Stimulated activated CD8-positive, alpha-beta memory T cell treated with anti-CD3 and anti-CD28 coated beads, Interleukin-4, amount 100 ng/mL, for 24 hours (primary cell): ENCODE measurements at places on chromosomes 12 and 14.

- no peak for DNase-seq
Measured at GRCh38 chr12:50403001-50403440, 2.3 kb downstream of the LARP4 start.

- DNase-seq: no peak
Measured at GRCh38 chr14:71163050-71163841, 256.0 kb downstream of the PCNX1 start.

DNA sequence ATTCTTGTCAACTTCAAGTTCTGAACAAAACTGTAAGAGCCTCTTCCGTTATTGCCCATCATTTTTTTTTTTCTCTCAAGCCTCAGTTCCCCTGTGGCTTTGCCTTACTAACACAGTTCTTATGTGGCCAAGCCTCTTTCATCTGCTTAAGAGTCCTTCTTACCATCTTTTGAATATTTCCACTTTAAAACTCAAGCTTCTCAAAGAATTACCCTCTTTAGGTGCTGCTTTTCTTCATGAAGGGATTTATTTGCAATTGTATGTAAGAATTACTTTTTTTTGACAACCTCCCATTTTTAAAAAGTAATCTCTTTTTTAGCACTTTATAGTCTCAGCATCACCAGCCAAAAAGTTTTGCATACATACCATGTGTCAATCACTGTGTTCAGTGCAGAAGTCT is 240.2 kb upstream of the RMST start:
- DNase-seq: no peak

DNA sequence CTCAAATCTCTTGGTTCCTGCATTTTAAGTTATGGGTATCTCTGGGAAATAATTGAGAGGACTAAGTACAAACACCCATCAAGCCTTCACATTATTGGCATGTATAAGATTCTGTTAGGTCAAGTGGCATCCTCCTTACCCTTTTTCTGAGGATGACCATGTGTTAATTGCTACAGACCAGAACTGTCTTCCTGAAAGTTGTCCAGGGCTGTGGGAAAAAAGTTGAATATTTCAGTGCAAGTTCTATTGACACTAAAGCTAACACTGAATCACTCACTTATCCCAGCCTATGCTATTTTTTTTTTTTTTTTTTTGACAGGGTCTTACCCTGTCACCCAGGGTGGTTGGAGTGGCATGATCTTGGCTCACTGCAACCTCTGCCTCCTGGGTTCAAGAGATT is 130.1 kb upstream of the HIF1A start:
- DNase-seq: no peak

DNA sequence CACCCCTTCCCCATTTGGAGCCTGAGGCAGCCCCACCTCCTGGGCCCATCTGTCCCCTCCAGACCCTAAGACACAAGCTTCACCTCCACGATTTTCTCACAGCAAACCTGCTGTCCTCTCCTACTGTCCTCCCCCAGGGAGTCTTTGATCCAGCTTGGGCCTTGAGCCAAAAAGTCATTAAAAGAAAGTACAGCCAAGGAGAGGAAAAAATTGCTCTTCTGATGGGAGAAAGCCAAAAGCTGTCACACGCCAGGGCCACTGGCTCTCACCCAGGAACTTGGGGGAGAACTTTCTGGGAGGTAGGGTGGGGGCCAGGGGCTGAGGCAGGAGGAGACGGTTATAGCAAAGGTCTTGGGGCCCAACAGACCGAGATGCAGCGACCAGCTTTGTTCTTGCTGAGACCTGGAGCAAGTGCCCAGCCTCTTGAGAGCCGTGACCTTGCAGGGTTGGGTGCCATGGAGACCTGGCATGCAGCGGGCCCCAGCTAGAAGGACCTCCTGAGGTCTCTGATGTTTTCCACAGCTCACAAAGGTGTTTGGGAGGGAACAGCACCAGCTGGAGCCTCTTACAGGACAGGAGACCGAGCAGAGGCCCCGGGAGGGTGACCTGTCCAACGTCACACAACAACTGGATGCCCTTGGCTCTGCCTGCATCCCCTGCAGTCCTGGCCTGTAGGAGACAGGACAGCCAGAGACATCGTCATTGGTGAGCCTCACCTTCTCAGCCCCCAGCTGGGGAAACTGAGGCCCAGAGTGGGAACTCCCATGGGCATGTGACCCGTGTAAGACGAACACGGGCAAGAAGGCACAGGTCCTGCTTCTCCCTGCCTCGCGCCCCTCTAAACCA is 124.5 kb downstream of the CALM1 start:
- DNase-seq: no peak

- no peak for DNase-seq
Measured at GRCh38 chr12:123055281-123055766, 74.8 kb downstream of the ARL6IP4 start.

- DNase-seq: no peak
Measured at GRCh38 chr14:92603309-92604242, 90.0 kb downstream of the RIN3 start.

- DNase-seq: no peak
Measured at GRCh38 chr12:110373962-110374611, 29.4 kb downstream of the ANAPC7 start.

DNA sequence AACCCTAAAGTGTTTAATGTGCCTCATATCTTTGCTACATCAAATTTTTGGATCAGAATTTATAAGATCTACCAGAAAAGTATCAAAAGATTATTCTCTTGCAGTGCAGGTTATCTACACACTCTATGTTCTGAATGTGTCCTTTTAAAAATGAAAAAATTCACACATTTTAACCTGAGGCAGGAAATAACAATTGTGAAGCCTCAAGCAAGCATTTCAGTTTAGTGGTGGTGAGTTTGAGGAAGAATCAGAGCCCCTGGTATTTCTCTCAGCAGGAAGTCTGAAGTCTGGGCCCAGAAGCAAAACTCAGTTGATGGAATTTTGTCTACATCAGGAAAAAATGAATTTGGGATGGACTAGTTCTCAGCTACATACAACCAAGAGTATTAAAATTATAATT is 137.0 kb upstream of the PZP start:
- DNase-seq: no peak

DNA sequence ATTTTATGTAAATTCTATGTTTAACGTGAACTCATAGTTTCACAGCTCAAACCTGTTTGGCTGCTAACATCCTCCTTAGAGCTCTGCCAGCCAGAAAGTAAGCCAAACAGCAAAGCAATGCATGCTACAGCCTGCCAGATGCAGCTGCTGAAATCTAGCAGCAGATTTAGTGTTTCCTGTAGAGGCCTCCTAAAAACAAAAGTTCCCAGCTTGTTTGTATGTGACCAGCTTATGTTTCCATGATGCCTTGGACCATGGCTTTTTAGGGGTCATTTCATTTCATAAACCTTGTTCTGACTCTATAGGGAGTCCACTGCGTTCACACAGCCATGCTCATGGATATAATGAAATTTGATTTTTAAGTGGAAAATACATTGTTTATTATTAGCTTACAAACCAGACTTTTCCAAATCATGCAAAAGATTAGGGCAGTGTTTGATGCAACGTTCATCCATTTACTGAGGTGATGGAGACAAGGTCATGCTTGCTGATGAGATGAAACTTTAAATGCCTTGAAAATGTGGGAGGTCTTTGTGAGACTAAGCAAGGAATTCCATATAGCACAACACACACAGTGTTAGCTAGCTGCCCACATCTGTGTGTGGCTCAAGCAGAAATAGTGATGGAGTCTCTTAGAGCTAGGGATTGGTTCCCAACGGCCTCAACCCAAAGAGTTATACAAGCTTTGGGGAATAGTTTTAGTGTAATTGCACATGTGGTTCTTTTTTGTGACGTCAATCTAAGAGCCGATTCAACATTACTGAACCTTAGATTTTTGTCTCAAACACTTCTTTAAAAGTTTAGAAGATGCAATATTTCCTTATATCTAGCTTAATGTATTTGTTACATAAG is 157.5 kb upstream of the LRIG3 start:
- no peak for DNase-seq

DNA sequence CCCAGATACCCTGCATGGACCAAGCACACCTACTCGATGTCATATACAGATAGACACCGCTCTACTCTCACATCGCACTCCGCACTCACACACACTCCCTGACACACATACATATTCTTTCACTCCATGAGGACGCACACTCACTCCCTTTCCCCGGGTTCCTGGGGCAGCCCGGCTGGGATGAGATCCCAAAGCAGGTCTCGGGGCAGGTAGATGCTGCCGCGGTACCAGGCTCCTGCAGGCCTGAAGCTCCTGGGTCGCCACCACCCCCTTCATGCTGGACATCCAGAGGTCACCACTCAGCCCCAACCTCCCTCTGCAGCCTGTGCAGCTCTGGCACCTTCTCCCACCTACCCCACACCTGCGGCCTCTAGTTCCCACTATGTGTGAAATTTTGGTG is 2.3 kb downstream of the C1QL4 start:
- DNase-seq: no peak

DNA sequence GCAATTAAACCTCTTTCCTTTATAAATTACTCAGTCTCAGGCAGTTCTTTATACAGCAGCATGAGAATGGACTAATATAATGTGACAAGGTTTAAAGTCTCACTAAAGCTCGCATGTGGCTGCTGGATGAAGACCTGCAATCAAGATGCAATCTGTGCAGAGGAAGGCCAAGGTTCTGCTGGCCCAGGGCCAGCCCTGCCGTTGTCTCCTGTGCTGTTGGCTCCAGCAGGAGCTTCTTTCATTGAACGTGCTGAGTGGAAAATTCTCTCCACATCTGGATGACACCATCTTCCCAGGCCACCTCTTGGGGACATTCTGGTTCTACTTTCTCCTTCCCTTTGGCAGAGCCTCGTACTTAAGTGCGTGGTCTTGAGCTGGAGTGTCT is 742.2 kb downstream of the VRK1 start:
- no peak for DNase-seq

DNA sequence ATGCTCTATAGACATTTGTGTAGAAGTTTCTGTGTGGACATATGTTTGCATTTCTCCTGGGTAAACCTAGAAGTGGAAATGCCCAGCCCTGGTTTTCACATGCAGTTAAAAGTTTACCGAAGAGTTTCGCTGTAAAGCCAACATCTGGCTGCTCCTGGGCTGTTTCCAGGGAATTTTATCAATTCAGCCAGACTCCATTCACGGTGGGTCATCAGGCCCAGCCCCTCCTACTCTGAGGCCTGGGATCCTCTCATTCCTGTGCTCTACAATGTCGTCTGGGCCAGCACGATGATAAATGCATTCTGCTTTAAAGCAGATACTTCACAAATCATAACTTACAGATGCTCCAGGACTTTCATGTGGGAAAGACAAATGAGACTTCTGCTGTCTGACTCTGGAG is 7.1 kb downstream of the NUAK1 start:
- no peak for DNase-seq

DNA sequence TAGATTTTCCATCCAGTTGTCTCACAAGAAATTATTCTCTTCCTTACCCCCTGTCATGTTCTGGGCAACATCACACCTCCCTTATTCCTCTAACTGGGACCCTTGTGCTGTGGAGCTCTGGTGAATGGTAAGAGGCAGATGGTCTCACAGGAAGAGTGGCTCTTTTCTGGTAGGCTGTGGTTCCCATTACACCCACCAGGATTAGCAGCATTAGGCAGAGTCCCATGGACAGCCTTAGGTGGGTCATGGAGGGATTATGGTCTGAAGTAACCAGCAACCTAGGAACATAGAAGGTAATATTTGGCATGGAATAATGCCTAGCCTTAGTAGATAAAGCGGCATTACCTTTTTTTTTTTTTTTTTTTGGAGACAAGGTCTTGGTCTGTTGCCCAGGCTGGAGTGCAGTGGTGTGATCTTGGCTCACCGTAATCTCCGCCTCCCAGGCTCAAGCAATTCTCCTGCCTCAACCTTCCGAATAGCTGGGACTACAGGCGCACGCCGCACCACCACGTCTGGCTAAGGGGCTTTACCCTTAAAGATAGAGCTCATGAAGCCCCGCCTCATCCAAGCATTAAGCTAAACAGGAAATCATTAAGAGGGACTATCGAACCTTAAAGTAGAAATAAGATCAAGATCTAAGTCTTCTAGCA is 4.0 kb downstream of the C14orf119 start:
- DNase-seq: no peak

DNA sequence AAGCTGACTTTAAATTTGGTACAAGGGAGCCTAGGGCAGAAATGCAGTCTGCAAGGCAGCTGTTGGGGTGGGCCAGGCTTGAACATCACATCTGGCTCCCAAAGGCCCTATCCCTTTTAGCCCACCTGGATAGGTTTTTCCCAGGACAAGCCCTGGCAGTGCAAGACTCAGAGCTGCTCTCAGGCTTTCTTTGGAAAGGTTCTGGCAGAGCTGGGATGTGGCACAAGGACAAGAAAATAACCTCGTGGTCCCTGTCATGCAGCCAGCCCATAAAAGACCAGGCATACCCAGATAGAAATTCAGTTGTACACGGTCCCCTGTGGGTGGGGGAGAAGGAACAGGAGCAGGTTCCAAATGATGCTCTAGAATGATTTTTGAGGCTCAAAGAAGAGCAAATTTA is 206.9 kb downstream of the TTC7B start:
- DNase-seq: no peak

DNA sequence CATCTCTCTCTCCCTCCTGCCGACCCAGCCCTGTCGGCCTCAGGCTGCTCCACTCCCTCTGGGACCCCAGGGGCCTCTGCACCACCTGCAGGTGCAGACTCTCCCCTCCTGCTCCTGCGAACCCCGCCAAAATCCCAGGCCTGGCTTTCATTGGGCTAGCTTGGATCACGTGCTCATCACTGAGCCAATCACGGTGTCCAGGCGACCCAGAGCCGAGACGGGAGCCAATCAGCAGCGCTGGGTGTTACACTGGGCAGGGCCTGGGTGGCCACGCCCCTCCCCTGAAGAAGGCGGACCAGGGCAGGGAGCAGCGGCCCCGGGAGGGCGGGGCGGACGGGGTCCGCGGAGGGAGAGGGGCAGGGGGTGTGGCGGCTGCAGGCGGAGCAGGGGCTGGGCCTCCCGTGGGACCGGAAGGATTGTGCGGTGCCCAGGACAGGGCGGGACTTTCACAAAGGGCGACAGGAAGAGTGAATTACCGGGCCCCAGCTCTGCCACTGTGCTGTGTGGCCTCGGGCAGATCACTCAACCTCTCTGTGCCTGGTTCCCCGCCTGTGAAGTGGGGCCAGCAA is 66.6 kb upstream of the FBRSL1 start:
- no peak for DNase-seq

GRCh38 chr12:52370926-52371608 is 3.8 kb upstream of the KRT85 start:
- DNase-seq: no peak

GRCh38 chr12:49538510-49539403 is at the start of gene KCNH3:
TSS of gene KCNH3 (plus strand) at chr12:49539030. CDS start at chr12:49539417, 387 bp downstream.
- peak; percentile 80 for DNase-seq

GRCh38 chr14:65853407-65853955 is 441.0 kb downstream of the FUT8 start:
- DNase-seq: no peak
